ENCODE measurements at places on chromosomes 3 and 15.
A peak's percentile ranks its signal among the peaks of the same experiment; 100 is the strongest.

DNA sequence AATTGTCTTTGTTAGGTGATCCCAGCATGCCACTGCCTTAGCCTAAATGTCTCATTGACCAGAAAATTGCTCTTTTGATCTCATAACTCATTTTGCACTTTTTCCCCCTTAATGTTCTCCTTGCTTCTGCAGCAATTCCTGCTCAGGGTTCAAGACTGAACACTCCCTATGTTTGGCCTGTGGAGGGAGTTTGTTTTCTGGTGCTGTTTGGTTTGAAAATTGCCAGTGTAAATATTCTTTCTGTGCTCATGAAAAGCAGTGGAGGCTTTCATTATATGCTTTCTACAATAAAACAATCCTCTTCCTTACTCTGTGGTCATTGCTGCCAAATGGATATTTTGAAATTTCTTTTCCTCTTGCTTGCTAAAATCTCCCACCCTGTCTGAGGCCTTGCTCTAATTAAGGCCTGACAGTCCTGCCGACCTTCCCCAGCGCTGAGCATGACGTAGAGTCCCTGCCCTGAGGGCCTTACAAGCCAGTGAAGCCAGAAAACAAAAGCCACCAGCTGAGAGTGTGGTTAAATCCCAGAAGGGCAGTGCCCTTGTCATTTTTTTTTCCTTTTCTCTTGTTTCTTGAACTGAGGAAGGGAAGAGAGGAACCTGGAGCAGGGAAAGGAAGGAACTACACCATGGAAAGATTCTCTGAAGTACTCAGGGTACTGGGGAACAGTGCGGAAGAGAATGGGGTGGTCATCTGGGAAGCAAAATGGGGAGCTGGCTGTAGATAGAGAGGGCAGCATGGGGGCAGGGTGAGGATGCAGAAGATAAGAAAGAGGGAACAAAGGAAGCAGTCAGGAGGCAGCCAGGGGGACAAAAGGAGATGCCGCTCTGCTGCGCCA, 24.8 kb downstream of the ZBTB38 start:
- peak; percentile 64 for DNase-seq

- DNase-seq: no peak
These were observed 53.9 kb downstream of the TRIM69 start for GRCh38 chr15:44790215-44790614.

DNA sequence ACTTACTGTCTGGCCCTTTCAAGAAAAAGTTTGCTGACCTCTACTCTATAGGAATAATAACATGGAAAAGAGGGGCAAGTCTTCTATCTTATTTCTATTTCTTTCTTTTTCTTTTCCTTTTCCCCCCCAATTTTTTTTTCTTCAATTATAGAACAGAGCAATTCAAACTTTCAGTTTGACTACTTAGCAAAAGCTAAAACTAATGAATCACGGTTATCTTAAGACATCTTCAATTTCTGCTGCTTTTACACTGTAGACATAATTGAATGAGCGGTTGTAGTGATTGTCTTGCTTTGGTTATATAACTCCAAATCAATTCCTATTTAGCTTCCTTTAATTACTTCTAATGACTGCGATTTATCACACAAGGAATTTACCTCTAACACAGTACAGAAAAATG, 74.3 kb upstream of the P2RY1 start:
- no peak for DNase-seq

GRCh38 chr15:96064351-96064756, 266.1 kb upstream of the NR2F2 start:
- DNase-seq: peak; percentile 50

- DNase-seq: no peak
These were observed 11.4 kb downstream of the TRA2B start for GRCh38 chr3:185926445-185926844.

DNA sequence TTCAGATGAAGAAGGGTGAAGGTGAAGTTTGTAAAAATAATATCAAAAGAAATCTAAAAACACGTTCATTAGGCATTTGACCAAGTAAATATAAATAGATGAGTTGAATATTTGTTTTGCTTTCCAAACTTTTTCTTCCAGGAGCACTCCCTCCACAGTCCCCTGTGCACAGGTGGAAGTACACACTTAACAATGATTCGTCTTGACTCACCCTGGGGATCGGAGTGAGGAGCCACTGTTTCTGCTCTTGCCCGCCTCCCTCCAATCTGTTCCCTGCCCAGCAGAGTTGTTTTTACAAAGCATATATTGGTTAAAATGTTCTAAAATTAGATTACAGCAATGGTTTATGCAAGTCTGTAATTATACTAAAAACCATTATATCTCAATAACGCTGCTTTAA, 175.1 kb downstream of the PTPRG start:
- peak; percentile 24 for DNase-seq

GRCh38 chr15:53658827-53659555, 100.5 kb downstream of the WDR72 start:
- DNase-seq: no peak

GRCh38 chr15:29311696-29312095, 42.1 kb upstream of the NSMCE3 start:
- DNase-seq: no peak

- no peak for DNase-seq
These were observed 249.1 kb downstream of the CTNNB1 start for GRCh38 chr3:41448396-41448795.

DNA sequence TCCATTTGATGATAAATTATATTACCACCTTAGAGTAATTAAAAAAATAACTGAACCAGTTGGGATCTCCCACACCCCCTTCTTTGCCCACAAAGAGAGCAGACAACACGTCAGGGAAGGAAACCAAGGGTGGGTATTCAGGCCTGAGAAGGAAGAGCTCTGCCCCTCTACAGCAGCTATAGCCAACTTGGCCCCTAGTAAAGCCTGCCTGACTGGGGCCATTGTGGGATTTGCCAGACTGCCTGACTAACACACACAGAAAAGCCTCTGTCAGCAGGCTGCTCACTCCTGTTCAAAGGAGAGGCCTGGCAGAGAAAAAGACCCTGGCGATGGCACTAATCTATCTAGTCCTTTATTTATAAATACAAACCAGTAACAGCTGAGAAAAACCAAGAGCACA, 41.4 kb downstream of the ATP8B4 start:
- no peak for DNase-seq

DNA sequence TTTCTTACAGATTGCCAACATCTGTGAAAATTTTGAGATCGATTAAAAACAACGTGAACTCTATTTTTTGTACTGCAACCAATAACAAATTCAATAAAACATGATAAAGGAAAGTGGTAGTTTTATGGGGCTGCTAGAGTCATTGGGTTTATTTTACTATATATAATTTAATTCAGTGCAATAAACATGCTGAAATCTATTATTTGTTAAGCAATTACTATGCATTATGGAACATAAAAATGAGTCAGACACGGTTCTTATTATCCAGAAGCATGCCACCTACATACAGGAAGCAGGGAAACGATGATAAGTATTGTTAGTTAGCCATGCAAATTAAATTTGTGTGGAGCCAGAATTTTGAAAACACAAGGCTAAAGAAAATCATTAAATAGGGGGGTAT, 27.2 kb downstream of the NPHP3 start:
- DNase-seq: no peak

GRCh38 chr3:149968216-149968615, 2.5 kb downstream of the PFN2 start:
- DNase-seq: no peak

DNA sequence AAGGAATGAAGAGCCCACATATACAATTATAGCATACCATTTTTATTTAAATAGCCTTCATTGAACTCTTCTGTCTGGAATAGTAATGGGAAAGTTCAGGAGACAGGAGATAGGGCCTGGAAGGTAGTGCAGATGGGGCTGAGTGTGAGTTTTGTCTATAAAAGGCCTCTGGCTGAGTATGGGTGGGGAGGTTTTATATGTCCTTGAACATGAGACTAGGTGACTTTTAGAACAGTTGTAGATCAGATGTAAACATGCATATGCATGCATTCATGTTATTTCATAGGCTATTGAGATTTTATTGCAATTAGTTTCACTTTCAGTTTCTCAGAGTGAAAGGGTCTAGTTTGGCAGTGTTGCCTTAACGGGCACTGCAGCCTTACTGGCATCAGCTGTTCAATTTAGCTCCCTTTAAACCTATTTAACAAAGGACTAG, 27.1 kb downstream of the CGGBP1 start:
- DNase-seq: peak; percentile 28

DNA sequence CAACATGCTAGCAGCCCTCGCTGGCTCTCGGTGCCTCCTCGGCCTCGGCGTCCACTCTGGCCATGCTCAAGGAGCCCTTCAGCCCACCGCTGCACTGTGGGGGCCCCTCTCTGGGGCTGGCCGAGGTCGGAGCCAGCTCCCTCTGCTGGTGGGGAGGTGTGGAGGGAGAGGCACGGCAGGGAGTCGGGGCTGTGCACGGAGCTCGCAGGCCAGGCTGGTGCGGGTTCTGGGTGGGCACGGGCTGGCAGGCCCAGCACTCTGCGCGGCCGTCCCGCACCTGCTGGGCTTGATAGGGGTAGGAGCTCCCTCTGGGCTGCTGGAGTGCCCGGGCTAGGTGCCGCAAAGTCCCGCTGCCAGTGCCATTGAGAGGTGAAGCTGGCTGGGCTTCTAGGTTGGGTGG, 251.0 kb downstream of the SQOR start:
- DNase-seq: no peak

GRCh38 chr15:31346367-31347066, 19.9 kb downstream of the KLF13 start:
- no peak for DNase-seq

- no peak for DNase-seq
These were observed 7.0 kb upstream of the MANF start for GRCh38 chr3:51378065-51378464.

DNA sequence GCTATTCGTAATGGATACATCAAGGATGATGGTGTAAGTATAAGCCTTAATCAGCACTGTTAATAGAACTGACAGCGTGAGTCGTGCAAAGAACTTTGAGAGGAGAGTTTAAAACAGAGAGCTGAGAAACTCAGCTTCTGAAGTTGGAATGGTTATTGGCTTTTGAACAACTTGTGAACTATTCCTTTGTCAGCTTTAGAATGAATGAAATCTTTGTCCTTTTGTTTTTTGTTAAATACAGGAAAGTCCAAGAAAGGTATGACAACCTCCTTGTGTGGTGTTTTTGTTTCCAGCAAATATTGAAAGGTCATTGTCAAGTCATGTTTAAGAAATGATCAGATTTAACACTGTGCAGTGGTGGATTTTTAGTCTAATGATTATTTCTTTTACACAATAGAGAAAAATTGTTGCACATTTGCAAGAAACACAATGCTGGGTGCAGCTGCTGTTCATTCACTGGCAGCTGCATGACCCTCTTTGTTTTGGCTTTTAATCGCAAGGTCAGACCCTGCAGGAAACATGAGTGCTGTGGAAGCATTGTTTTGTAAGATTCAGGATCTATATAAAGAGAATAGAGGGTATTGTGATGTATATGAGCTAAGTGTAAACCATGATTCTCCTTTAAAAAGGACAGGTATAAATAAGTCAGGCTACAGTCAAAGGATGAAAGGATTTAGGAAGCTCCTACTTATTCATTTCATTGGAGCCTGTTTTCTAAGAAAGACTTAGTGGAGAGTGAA, 21.7 kb upstream of the ABHD10 start:
- DNase-seq: no peak

- DNase-seq: no peak
These were observed 54.0 kb downstream of the MOBP start for GRCh38 chr3:39521456-39521855.

DNA sequence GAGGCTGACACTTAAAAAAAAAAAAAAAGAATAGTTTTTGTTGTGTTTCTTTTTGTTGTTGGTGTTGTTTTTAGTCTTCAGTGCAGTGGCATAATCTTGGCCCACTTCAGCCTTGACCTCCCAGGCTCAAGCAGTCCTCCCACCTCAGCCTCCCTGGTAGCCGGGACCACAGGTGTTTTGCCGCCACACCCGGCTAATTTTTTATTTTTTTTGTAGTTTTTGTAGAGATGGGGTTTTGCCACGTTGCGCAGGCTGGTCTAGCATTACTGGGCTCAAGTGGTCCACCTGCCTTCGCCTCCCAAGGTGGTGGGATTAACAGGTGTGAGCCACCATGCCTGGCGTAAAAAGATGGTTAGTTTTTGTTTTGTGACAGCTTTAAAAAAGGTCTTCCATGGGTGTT, 30.1 kb downstream of the IGF1R start:
- no peak for DNase-seq

- DNase-seq: no peak
These were observed 208.5 kb downstream of the GABRB3 start for GRCh38 chr15:26564361-26564760.

- DNase-seq: peak; percentile 59
These were observed 20.9 kb downstream of the ST3GAL6 start for GRCh38 chr3:98784042-98784441.

DNA sequence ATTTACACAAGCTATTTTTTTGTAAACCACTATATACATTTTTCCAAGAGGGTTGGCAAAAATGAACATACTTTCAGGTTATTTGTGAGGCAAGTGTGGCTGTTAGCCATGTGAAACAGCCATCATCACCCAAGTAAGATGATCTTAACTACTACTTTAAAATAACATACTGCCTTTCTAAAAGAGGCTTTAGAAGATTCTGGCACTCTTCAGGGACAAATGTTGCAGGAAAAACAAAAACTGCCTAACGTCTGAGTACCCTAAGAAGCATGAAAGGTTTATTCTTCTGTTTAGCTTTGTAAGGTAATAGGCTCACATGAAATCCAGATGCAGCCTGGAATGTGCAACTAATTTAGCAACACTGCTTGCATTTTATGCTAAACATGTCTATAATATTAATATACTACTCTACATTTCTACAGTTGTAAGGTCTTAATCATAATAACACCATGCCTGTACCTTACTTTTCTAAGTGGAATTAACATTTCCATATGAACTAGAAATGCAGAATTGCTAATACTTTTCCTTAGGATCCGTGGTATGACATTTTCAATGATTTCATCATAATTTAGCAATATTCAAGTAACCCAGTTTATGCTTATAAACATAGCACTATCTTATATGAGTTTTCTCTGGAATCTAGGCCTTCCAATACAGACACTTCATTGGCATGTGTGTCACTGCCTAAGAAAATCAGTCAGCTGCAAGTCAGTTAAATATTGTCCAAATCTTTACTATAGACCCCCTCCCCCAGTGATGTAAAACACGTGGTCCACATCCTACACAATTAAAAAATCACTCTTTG, 4.5 kb upstream of the LSAMP start:
- no peak for DNase-seq

- no peak for DNase-seq
These were observed 137.5 kb upstream of the BFSP2 start for GRCh38 chr3:133262333-133262732.

DNA sequence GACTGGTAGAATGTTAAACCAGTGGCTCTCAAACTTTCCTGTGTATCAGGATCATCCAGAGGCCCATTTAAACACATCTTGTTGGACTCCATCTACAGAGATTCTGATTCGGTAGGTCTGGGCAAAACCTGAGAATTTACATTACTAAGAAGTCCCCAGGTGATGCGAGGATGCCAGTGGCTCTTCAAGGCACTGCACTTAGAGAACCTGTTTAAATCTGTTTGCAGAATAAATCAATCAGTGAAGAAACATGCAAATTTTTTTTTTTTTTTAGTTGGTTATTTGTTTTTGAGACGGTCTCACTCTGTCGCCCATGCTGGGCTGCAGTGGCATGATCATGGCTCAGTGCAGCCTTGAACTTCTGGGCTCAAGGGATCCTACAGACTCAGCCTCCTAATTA, 117.7 kb upstream of the WNT5A start:
- no peak for DNase-seq

GRCh38 chr15:27527490-27528067, 556.6 kb downstream of the GABRG3 start:
- DNase-seq: no peak
